Left lung (tissue), 14 donors: ENCODE measurements at places on chromosomes 5 and 9. TPM values are rescaled to one million over a fixed set of nuclear protein-coding genes. Genes with fewer than 3 reads are reported as not detected.

GRCh38 chr9:21995666-21996398 is 1.2 kb downstream of the CDKN2B-AS1 start:
- H3K4me1 ChIP-seq, result peaks cover 4% of the 10 kb centered on the region
- no peaks in the 10 kb centered on the region for H3K36me3 ChIP-seq
- DNase-seq, result peak; percentile 91
- H3K4me3 ChIP-seq, result peak overlapping the region; percentile 97

- no peaks in the 10 kb centered on the region for H3K27me3 ChIP-seq
- peak overlapping the region; percentile 87 for H3K27ac ChIP-seq
- no peak for DNase-seq
Measured at GRCh38 chr5:54669285-54669684, 151.7 kb downstream of the SNX18 start.

DNA sequence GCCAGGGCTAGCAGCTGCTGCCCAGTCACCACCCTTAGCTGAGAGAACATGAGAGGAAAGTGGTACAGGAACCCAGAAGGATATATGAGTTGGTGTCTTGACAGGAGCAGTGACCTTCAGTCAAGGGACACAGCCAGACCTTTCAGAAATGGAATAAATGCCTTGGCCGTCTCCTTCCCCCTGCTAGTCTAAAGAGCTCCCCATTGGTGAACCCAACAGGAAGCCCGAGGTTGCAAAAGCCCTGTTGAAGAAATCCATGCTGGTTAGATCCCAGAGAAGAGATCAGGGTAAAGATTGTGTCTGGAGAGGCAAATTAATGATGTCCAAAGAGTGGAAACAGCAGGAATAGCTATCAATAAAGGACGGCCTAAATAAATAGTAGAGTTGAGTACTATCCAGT is 244.5 kb downstream of the NR3C1 start:
- peaks cover 3% of the 10 kb centered on the region for H3K4me1 ChIP-seq
- no peak overlapping the region for H3K4me3 ChIP-seq
- H3K27ac ChIP-seq, result no peak overlapping the region
- no peak for DNase-seq

DNA sequence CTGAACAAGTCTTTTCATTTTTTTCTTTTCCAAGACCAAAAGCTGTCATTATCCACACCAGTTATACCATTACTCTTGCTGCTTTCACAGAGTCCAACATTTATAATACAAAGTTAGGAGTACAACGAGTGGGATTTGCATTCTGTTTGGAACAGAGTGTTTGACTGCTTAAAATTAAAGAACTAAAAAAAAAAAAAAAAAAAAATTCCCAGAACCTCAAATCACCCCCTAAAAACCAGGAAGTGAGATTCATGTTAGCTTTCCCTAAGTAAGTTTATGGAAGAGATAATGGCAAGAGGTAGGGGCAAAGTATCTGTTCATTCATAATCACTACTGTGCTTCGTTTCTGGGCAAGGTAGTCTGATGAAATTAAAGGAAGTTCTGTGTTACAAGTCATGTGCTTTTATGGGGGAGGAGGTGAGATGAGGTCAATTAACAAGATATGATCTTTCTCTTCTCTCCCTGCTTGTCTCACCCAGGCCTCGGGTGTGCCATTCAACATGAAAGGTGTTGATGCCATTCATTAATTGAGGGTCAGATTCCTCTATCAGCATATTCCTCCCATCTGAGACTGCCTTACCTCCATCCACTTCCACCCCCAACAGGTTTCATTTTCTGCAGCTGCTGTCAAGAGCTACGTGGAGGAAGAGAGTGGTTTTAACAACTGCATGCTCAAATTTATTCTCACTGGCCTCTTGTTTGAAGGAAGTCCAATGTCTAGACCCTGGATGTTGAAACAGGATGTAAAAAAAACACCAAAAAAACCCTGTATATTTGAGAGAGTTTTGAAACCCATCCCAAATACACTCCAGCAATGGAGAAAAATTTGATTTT is 58.1 kb downstream of the MARCHF3 start:
- peaks cover 15% of the 10 kb centered on the region for H3K4me1 ChIP-seq
- H3K4me3 ChIP-seq, result no peak overlapping the region
- no peaks in the 10 kb centered on the region for H3K27me3 ChIP-seq
- no peaks in the 10 kb centered on the region for H3K36me3 ChIP-seq
- DNase-seq, result no peak

The PCDHB16 gene
- 6.8 TPM for polyA plus RNA-seq

The ZNF483 gene
- polyA plus RNA-seq, result 2.1 TPM

The DRD1 gene
- 0.09 TPM for polyA plus RNA-seq

The MARCOL gene
- not detected for polyA plus RNA-seq
